ENCODE measurements at places on chromosomes 11 and 22.

DNA sequence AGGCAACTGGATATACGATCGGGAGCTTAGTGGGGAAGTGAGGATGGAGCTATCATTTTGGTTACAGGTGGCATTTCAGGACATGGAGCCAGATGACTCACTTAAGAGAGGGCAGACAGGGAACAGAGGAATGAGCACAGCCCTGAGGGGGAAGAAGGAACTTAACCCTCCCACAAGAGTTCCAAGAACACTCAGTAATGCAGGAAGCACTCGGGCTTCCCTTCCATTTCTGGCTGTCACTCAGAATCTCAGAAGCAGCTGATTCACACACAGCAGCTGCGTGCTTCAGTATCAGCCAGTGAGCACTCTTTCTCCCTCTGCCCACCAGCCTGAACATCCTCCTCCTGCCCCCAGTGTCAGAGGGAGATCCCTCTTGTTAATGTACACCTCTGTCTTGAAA lies 34.8 kb downstream of the EFCAB6 start:
- no peak for DNase-seq

DNA sequence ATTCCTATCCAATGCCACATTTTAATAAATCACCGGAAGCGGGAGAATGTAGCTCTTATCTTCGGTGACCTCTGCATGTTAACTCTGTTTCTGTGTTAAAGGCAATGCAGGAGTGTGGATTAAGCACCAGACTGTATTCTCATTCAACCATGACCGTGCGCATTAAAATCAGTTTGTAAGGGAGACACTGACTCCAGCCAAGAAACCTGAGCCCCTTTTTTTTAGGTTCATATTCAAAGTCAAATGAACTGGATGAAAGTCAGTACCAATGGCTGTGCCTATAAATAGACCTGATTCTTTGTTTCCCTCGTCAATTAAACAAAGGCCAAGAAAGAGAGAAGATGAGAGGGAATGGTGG lies 32.2 kb downstream of the C11orf91 start:
- DNase-seq, result peak; percentile 91

DNA sequence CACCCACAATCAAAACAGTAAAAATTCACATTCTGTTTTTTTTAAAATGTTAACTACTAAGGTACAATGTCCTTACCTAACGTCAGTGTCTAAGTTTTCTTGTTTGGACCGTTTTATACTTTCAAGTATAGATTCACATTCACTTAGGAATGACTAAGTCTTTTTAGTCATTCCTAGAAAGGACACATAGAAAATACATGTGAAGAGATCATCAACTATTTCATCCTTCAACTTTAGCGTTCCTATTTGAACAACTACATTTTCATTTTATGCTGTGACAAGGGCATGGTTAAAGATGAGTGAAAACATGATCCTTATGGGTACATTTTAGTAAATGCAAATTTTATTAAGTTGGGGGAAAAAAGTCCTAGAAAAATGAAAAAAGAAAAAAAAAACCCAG lies 62.8 kb downstream of the DDX10 start:
- DNase-seq, result no peak

DNA sequence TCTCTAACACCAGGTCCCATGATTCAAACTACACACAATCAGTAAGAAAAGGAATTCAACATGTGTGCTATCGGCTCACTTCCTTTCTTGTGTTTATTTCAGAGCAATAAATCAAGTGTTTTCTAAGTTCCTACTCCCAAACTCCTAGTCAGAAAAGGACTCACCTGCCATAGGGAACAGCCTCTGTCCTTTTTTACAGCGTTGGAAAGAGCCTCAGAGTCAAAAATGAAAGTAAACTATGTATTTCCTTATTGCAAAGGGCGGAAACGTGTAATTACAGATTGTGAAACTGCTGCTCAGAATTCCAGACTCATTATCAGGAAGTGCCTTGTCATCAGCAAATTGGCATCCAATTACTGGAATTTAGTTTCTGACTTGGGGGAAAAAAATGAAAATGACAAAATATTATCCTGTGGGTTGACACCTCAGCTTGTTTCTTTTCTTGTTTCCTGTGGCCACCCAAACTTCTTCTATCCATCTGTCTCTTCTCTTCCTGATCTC lies at the start of gene CASP4:
Gene CASP4, minus strand, starts transcription at position 220 of the 501 bp plus-strand sequence. Its CDS starts 49 bp downstream, at position 171.
- DNase-seq, result no peak

DNA sequence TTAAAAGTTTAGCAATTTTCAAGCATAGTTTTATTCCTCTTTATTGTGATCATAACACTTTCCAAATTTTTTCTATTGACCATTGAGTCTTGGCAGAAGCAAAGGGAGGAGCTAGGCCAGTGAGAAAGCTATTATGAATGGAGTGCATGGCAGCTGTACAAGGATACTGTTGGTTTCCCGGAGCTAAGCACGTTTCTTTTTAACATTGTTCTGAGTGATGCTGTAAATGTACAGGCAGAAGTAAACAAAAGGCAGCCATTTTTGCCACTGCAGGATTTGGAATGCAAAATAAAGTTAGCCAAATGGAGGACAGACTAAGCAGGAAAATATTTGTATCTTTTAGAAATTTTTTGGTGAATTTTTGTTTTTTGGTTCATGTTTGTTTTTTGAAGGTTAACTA lies 16.2 kb downstream of the CBL start:
- DNase-seq, result peak; percentile 51

DNA sequence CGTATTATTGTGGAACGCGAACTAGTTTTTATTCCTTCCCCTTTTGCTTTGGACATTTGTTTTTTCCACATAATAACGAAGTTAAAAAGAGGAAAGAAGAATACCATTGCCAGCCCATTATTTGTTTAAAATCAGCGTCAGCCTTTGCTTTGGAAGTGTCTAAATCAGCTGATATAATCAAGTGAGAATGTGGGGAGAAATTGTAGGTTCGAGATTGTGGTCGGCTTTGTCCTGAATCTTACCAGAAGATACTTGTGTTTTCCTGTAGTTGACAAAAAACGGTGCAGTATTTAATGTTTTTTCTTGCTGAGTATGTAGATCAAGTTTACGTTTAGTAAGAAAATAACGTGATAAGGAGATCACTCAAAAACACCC lies 935 bp downstream of the ZNF143 start:
- peak; percentile 46 for DNase-seq

- DNase-seq, result no peak
Measured at GRCh38 chr11:69707176-69707575, 3.4 kb upstream of the FGF19 start.

GRCh38 chr22:49010070-49010863 lies 817.4 kb downstream of the BRD1 start:
- DNase-seq, result no peak

GRCh38 chr22:33110562-33111163 lies 52.5 kb upstream of the SYN3 start:
- no peak for DNase-seq

- no peak for DNase-seq
Measured at GRCh38 chr11:102552020-102552419, 21.5 kb upstream of the MMP7 start.

GRCh38 chr11:118438314-118438931 lies 2.1 kb downstream of the KMT2A start:
- DNase-seq, result peak; percentile 21

DNA sequence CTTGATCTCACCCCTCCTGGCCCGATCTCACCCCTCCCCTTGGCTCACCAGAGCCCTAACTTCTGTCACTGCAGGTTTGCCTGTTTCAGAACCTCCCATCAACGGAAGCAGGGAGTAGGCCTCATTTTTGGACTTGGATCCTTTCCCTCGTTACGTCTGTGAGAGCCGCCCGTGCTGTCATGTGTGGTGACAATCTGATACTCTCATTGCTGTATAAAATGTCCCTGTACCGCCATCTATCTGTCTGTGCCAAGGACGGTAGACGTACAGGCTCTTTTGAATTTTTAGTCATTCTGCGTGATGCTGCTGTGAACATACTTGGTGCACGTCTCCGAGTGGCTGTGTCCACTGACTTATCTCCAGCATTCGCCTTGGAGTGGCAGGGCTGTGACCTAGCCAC lies 1163.1 kb downstream of the BRD1 start:
- DNase-seq, result no peak

GRCh38 chr11:32005786-32006416 lies 85.0 kb upstream of the RCN1 start:
- no peak for DNase-seq

DNA sequence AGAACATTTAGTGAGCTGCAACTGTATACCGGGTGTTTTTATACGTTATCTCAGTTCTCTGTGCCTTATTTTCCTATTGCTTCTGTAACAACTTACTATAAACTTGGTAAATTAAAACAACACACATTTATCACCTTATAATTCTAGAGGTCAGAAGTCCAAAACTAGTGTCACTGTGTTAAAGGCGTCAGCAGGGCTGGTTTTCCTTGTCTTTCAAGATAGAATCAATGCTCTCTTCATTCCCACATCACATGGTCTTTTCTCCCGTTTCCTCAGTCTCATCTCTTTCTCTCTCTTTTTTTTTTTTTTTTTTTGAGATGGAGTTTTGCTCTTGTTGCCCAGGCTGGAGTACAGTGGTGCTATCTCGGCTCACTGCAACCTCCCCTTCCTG lies 36.1 kb downstream of the MB start:
- DNase-seq, result no peak

DNA sequence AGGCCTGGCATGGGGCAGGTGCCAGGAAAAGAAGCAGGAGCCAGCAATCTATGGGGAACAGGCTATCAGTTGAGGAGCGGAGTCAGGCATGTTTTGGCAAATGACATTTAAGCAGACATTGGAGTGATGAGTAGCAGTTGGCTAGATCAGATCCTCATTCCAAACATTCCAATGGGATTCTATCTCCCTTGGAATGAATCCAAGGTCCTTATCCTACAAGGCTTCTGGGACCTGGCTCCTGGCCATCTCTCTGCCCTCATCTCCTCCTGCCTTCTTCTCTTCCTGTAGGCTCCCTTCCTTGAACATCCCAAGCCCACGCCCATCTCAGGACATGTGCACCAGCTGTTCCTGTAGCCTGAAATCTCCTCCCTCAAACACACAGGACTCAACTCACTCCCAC lies 1074.5 kb downstream of the TBC1D22A start:
- no peak for DNase-seq

DNA sequence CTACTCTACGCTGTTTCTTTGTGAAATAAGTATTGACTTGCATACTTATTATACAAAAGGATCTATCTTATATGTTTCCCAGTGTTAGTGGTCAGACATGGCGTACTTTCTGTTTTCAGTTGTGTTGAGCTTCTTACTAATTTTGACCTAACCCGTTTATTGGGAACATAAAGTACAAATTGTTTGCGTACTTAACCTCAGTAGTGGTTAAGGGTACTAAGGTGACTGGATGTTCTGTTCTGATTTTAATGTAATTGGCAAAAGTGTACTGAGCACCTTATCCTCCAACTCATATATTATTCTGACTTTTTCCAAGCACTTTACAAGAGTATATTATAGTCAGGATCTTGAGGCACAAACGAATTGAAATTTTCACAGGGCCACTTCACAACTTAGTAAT lies 17.2 kb downstream of the TBCEL start:
- DNase-seq, result no peak

DNA sequence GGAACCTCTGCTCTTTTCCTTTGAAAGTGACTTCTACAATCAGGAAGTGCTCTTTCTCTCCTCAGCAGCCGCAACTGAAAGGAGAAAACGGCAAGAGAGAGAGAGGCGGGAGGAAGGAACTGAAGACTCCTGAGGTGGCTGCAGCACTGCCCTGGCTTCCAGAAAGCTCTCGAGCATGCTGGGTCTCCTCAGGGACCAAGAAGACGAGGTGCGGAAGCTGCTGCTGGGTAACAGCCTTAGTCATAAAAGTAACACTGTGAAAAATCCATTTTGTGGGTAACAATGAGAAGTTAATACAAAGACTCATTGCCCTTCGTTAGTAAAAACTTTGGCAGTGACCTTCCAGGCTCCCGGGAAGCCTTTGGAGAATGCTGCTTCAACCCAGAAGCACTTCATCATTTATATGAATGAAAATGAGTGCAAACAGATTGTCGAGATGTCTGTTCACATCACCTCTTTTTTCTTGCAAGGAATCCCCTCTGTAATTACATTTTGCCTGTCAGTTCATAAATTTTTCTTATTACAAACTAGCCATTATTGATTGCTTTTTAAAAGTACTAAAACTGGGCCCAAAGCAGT lies 473.4 kb downstream of the SOX6 start:
- DNase-seq, result no peak

- no peak for DNase-seq
Measured at GRCh38 chr22:17785185-17786184, 11.2 kb upstream of the BID start.

- DNase-seq, result peak; percentile 83
Measured at GRCh38 chr11:12799334-12799835, 125.2 kb downstream of the TEAD1 start.

- no peak for DNase-seq
Measured at GRCh38 chr11:123760894-123761293, 6.6 kb upstream of the OR6X1 start.

GRCh38 chr11:68332186-68332585 lies 19.8 kb downstream of the LRP5 start:
- no peak for DNase-seq

- DNase-seq, result no peak
Measured at GRCh38 chr11:26960281-26960680, 33.6 kb upstream of the FIBIN start.

DNA sequence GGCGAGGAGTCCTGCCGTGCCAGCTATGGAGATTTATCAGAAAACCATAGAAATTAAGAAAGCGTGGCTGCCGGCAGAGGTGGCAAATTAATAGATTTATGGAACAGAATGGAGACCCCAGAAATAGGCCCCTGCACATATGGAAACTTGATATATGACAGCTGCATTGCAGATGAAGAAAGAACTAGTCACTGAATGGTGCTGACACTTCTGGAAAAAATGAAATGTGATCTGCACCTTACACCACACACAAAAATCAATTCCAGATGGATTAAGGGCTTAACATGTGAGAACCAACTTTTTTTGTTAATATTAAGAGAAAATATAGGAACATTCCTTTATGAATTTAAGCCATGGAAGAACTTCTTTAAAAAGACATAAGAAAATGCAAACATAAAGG lies 40.3 kb upstream of the TSKU start:
- no peak for DNase-seq

GRCh38 chr11:61120099-61120705 lies 17.9 kb downstream of the CD5 start:
- no peak for DNase-seq

DNA sequence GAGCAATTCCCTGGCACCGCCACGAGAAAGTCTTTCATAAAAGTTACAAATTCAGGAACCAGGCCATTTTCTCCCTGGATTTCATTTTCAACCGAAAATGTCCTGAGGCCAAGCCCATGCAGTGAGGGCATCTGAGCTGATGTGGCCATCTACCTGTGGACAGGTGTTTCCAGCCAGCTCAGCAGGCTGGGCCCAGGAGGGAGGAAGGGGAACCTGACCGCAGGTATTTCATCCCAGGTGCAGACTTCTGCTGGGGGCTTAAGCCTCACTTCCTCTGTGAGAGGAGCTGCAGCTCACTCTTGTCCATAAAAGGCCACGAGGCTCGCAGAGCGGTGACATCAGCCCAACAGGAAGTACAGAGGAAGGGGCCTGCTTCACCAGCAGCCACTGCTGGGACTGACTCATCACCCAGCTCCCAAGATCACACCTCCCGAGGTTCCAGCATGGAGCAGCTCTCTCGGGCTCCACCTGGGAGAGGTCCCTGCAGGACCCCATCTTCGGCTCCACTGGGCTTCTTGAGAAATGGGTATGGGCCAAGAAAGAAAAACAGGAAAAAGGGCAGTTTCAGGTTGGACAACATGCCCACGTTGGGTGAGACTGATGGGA lies 56.4 kb downstream of the MYH9 start:
- DNase-seq, result peak; percentile 41

GRCh38 chr22:43622886-43623285 lies 189.2 kb downstream of the EFCAB6 start:
- DNase-seq, result no peak

GRCh38 chr11:32829157-32829679 lies 509 bp upstream of the PRRG4 start:
- peak; percentile 80 for DNase-seq
